ENCODE measurements at places on chromosomes 1 and 21.

DNA sequence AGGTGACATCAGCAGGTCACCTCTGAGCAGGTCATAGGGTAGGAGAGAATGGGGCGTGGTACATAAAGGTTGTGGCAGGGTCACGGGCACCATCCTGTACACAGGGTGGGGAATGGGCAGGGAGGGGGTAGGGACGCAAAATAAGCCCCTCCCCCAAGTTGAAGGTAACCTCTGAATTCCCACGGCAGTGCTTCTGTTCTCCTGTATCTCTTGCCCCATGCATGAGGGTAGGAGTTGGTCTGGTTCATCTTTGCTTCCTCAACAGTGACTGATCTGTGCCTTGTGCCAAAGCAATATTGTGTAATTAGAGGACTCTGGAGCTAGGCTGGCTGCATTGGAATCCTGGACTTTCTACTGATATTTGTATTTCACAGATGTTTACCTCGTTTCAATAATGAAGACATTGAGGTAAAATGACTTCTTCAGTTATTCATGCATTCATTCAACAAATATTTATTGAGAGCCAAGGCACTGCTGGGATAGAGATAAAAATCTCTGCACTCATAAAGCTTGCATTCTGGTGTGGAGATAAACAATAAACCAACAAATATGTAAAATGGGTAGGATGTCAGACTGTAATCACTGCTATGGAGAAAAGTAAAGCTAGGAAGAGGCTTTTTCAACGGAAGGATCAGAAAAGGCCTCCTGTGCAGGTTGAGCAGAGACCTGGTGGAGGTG is 18.4 kb upstream of the GFI1 start:
- DNase-seq, result no peak

GRCh38 chr21:34835526-34835925 is 166.7 kb downstream of the CLIC6 start:
- DNase-seq, result peak; percentile 69

GRCh38 chr1:17233675-17234320 is 15.1 kb upstream of the PADI3 start:
- DNase-seq, result peak; percentile 91

GRCh38 chr1:68321084-68321685 is 88.9 kb upstream of the WLS start:
- peak; percentile 76 for DNase-seq

DNA sequence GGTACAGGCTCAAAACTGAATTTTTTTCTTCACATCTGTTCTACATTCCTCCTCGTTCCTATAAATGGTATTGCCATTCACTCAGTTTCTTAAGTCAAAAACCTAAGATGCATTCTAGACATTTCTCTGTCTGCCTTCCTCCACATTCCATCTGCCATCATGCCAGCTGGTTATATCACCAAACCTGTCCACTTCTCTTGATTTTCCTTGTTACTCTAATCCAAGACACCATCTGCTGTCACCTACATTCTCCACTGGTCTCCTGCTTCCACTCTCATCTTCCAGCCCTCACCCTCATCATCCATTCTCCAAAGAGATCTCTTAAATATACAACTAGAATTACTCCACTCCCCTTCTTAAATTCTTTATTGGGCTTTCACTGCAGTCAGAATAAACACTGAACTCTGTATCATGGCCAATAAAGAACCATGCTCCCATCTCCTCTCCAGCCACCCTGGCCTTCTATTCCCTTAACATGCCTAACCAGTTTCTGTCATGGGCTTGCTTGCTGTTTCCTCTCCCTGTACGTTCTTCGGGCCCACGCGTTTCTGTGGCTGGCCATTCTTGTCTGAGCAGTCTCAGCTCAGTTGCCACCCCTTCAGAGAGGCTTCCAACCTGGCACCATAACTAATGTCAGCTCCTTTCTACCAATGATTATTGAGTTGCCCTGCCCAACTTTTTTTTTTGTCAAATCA is 278.3 kb downstream of the ST6GALNAC3 start:
- no peak for DNase-seq

DNA sequence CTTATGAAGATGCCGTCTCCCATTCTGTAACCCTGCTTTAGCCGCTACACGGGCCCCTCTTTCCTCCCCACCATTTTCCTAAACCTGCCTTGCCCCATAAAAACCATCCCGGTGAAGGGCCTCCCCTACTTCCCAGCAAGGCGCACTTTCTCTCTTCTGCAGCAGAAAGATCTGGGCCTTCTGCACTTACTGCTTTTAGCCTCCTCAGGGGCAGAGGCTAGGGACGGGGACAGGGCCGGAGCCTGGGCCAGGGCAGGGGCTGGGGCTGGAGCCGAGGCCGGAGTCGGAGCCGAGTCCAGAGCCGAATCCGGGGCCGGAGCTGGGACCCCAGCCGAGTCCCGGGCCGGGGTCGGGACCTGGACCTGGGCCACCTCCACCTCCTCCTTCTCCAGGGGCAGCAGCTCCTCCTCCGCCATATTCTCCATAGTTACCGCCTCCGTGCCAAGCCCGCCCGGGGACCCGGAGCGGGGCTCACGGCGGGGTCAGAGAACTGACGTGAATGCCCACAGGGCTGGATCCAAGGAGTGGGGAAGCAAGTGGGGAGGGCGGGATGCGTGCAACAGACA is 382 bp downstream of the TRMT1L start:
- no peak for DNase-seq

DNA sequence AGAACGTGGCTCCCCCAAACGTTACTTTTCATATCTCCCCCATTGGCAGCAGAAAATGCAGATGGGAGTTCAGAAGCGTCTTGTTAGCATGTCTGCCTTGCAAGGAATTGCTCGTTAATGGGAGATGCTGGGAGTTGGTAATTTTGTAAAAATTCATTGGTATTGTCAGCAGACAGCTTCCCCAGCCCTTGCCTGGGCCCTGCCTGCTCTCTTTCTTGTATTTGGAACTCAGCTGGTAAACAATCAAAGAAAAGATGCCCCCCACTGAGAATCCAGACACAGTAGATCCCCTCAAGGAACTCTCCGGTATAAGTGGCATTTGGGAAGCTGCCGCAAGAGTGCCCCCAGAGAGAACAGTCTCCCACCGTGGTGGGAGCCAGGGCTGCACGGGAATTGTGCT is 94.4 kb upstream of the IGSF21 start:
- DNase-seq, result no peak

GRCh38 chr1:41621791-41622190 is 137.3 kb upstream of the EDN2 start:
- no peak for DNase-seq

- no peak for DNase-seq
These were observed 46.4 kb downstream of the TTC39A start for GRCh38 chr1:51283979-51284378.

DNA sequence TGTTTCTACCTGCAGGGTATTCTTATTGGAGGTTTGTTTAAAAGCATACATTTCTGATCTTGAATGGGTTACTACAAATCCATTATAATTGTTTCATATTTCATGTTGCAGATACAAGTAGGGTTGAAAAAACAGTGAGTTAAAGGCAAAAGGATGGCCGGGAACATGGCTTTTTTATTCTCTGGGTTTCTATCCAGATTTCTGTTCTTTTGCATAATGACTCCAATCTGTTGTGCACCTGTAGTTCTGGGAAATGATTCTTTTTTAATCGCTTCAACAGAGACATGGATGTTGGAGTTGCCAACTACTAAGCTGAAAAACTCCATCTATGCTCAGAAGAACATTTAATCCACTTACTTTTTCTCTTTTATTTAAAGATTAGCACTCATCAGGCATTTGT is 2.7 kb upstream of the ADAMTS1 start:
- no peak for DNase-seq

- peak; percentile 51 for DNase-seq
These were observed 1.2 kb downstream of the RSRP1 start for GRCh38 chr1:25245809-25246599.

DNA sequence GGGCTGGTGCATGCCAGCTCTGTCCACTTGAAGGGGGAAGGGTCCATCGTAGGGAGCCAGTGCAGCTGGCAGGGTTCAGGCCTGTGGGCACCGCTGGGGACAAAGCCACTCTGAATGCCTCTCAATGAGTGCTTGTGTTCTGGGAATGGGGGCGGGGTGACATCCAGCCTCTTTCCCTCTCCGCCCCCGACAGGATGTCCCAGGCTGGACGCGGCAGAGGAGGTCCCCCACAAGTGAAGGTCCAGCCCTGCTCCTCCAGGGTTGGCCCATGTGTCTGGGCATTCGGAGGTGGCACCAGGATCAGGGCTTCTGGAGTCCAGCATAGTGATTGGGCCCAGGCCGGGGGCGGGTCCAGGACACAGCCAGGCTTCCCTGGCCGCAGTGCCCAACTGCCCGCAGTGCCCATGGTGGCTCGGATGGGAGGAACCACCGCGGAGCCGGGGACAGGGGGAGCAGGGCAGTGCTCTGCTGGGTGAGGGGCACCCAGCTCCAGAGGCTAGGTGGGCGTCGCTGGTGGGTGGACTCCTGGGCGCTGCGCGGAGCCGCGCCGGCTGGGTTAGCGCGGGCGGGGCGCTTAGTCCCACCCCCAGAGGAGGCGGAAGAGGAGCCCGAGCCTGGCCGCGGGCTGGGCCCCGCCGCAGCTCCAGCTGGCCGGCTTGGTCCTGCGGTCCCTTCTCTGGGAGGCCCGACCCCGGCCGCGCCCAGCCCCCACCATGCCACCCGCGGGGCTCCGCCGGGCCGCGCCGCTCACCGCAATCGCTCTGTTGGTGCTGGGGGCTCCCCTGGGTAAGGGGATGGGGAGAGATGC is at the start of gene SHISA4:
SHISA4 (plus strand) TSS at position 617 of the 808 bp plus-strand sequence; CDS start at position 714, 97 bp downstream.
- peak; percentile 56 for DNase-seq

GRCh38 chr1:20343149-20343937 is 52.7 kb downstream of the VWA5B1 start:
- DNase-seq, result no peak

GRCh38 chr1:243483071-243483771 is 227.4 kb downstream of the SDCCAG8 start:
- DNase-seq, result no peak

DNA sequence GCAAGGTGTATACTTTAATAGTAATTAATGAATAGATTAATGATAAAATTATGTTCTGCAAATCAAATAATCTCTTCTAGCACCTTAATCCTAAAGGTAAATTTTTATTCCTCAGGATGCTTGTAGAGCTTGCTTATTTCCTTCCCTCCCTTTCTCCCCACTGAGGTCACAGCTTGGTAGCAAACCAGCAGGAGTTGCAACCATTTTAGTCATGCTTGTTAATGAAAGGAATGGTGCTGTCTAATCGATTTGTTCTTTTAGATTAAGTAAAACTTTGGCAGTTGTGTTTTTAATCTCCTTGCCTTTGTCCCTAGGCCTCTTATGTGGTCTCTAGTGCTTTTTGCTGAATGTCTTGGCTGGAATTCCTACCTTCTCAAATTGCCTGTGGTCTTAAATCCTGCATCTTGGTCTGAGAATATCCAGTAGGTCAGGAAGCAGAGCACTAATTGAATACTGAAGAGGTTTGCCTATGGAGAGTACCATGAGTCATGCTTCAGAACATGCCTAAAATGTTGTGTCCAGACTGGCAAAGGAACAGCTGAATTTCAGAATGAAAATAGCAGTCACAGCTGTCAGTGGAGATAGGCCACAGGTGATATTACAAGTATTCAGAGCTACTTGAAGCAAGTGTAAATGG is 36.3 kb upstream of the RWDD3 start:
- DNase-seq, result peak; percentile 30

DNA sequence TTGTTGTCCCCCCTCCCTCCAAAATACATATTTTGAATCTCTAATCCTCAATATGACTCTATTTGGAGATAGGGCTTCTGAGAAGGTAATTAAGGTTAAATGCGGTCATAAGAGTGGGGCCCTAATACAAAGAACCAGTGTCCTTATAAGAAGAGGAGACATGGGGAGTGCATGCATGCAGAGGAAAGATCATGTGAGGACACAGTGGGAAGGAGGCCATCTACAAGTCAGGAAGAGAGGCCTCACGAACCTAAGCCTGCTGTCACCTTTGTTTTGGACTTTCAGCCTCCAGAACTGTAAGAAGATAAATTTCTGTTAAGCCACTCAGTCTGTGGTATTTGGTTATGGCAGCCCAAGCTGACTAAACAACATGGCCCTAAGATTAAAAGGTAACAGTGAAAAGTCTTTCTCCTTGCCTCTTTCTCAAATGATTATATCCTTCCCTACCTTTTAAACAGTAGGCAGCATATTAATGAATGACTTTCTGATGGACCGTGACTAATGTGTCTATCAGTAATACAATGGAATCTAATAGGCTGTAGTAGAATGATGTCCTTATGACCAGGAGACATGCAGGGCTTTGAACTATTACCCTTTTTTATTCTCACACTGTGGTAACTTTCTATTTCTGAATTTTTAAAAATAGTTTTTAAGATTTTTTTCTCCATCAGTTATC is 40.6 kb upstream of the ST6GALNAC3 start:
- DNase-seq, result no peak

DNA sequence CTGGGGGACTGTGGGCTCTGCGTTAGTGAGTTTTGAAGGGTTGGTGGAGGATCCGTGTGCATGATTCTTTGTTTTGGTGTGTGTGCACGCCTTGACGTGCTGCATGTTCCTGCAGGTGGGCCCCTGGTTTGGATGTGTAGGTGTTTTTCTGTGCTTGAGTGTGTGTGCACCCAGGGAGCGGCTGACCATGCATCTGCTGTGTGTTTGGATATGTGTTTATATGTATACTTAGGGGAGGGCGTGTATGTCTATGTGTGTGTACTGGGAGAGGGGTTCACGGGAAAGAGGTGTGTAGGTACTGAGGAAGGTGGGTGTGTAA is 1.1 kb downstream of the VANGL2 start:
- DNase-seq, result no peak

- DNase-seq, result no peak
These were observed 477.1 kb downstream of the LMO4 start for GRCh38 chr1:87805666-87806378.

GRCh38 chr1:100526894-100527293 is 11.0 kb upstream of the GPR88 start:
- no peak for DNase-seq

DNA sequence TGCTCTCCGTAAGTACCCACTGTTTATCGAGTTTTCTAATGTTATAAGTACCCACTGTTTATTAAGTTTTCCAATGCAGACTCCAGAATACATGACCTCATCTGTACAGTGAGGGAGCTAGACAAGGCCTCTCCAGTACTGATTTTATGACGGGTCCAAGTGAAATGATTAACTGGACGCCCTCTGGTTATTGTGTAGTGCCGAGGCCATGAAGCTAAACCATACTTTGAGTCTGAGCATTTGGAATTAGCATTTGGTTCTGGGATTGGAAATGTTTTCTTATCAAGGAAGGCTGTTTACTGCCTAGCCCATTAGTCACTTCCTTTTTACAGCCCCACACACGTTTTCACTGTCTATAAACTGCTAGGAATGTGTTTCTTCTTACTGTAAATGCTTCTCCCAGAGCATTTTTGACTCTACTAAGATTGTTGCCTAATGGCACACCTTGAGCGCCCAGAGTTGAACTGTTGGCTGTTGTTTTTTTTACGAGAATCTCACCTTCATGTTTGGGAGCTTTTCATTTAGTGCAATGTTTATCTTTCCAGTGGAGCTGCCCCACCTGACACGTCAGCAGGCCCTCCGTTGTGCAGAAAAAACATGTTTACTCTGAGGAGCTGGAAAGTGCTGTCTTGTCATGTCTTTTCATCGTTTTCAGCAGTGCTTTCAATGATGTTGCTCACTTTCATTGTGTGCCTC is 26.9 kb downstream of the SPATA46 start:
- DNase-seq, result no peak

- no peak for DNase-seq
These were observed 6.8 kb downstream of the SEMA4A start for GRCh38 chr1:156160000-156160742.

Measured in cardiac muscle cell (in vitro differentiated cells and primary cell).